CD4-positive, alpha-beta T cell (primary cell): ENCODE measurements at places on chromosomes 7 and 10.

DNA sequence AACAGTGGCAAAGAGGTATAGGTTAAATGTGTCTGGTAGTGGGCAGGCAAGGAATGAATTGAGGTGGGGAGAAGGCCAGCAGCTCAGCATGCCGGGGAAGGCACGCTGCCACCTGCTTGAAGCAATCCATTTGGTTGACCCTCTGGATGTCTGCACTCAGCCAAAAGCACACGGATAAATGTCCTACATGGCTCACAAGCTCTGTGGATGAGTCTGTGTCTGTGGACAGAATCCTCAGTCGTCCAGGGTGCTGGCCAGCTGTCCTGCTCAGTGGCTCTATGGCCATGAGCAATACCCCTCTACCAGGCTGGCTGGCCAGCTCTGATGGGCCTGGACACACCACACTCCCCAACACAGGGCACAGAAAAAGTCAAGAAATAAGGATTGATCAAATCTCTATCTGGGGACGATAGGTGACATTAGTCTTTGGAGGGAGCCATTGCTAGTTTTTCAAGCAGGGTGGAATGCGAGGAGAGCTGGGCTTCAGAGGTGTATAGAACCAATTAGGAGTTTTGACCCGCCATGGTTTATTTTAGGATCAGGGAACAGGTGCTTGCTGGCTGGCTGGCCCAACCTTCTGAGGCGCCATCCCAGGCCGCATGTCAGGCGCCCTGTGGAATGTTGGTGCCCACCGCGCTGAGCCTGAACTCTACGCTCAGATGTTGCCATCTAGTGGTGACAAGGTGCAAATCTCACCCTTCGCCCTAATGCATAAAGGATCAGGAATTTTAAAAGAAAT, 493.4 kb downstream of the TNS3 start:
- no peak overlapping the region for H3K27ac ChIP-seq
- H3K4me1 ChIP-seq: peaks cover 3% of the 10 kb centered on the region
- peaks cover 4% of the 10 kb centered on the region for H3K27me3 ChIP-seq

DNA sequence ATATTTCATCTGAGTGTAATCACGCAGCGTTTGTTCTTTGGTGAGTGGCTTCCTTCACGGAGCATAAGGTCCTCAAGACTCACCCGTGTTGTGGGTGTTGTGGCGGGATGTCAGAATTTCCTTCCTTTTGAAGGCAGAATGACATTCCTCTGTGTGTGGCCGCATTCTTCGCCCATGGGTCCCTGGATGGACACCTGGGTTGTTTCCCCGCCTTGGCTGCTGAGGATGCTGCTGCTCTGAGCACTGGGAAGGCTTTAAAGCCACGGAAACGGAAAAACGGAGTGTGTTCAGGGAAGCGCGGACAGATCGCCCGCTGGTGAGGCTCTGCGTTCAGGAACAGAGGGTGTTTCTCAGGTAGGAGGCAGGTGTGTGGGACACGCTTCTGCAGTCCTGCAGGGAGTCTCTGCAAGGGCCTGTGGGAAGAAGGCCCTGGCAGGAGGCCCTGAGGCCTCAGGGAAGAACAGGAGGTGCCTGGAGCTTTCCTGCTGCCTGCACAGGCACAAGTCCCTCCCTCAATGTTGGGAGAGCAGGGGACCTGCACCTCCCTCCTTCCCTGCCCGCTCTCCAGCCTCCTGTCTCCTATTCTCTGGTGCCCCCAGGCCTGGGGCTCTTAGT, 35.7 kb upstream of the SHH start:
- H3K36me3 ChIP-seq: no peaks in the 10 kb centered on the region
- H3K4me3 ChIP-seq: no peak overlapping the region
- peaks cover 4% of the 10 kb centered on the region for H3K27me3 ChIP-seq
- no peak overlapping the region for H3K27ac ChIP-seq
- DNase-seq: no peak

GRCh38 chr10:34254596-34254995, 560.5 kb downstream of the PARD3 start:
- H3K27me3 ChIP-seq: no peaks in the 10 kb centered on the region
- H3K36me3 ChIP-seq: no peaks in the 10 kb centered on the region
- H3K4me3 ChIP-seq: no peak overlapping the region
- no peak overlapping the region for H3K27ac ChIP-seq
- no peak for DNase-seq
- H3K4me1 ChIP-seq: no peaks in the 10 kb centered on the region

- no peaks in the 10 kb centered on the region for H3K36me3 ChIP-seq
- no peak overlapping the region for H3K27ac ChIP-seq
- no peak for DNase-seq
- H3K27me3 ChIP-seq: no peaks in the 10 kb centered on the region
Measured at GRCh38 chr7:8684426-8684825, 251.0 kb downstream of the NXPH1 start.

GRCh38 chr10:6621536-6621935, 41.5 kb upstream of the PRKCQ start:
- H3K27ac ChIP-seq: no peak overlapping the region
- H3K4me1 ChIP-seq: no peaks in the 10 kb centered on the region
- no peak for DNase-seq

GRCh38 chr7:94243066-94243711, 151.5 kb upstream of the COL1A2 start:
- no peaks in the 10 kb centered on the region for H3K36me3 ChIP-seq
- DNase-seq: no peak
- no peaks in the 10 kb centered on the region for H3K4me1 ChIP-seq
- no peak overlapping the region for H3K4me3 ChIP-seq
- H3K27me3 ChIP-seq: no peaks in the 10 kb centered on the region

- no peak for DNase-seq
- H3K36me3 ChIP-seq: peaks cover 12% of the 10 kb centered on the region
- H3K27me3 ChIP-seq: no peaks in the 10 kb centered on the region
- no peak overlapping the region for H3K27ac ChIP-seq
- H3K4me3 ChIP-seq: no peak overlapping the region
Measured at GRCh38 chr10:15842556-15843169, 17.6 kb downstream of the MINDY3 start.

DNA sequence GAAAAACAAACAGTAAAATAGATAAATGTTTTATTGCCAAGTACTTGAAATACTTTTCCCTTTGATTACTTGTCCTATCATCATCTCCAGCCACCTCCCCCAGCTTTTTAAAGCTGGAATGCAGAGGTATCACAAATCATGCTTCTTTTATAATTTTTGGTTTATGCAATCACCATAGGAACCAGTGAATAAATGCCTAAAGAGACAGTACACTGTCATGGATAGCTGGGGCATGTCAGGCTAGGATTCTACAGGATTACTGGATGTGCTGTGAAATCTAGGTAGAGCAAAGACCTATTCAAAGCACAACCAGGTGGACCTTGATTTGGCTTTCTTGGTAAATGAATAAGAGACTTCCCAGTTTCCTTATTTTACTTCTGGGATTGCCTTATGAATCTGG, 158.6 kb downstream of the ELAPOR2 start:
- H3K4me3 ChIP-seq: no peak overlapping the region
- no peaks in the 10 kb centered on the region for H3K36me3 ChIP-seq
- no peak overlapping the region for H3K27ac ChIP-seq

DNA sequence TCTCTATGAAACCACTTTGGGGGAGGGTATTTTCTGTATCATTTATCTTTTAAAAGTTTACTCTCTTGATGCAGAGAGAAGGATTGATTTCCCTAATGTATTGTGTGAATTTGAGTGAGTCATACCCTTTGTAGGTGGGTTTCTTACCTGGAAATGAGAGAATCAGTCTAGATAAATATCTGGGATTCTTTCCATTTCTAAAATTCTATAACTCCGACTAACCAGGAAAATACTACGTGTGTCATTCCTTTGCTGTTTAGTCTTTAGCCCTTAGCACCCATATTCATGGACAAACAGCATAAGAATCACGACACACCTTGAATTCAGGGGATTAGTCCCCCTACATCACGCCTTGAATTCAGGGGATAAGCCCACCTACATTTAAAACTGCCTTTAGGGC, 139.1 kb downstream of the GATA3 start:
- H3K36me3 ChIP-seq: no peaks in the 10 kb centered on the region
- no peaks in the 10 kb centered on the region for H3K27me3 ChIP-seq
- no peak overlapping the region for H3K4me3 ChIP-seq
- no peak for DNase-seq

GRCh38 chr10:369684-370448, 234.6 kb downstream of the ZMYND11 start:
- H3K27ac ChIP-seq: no peak overlapping the region
- peaks cover 3% of the 10 kb centered on the region for H3K36me3 ChIP-seq
- H3K4me3 ChIP-seq: no peak overlapping the region

DNA sequence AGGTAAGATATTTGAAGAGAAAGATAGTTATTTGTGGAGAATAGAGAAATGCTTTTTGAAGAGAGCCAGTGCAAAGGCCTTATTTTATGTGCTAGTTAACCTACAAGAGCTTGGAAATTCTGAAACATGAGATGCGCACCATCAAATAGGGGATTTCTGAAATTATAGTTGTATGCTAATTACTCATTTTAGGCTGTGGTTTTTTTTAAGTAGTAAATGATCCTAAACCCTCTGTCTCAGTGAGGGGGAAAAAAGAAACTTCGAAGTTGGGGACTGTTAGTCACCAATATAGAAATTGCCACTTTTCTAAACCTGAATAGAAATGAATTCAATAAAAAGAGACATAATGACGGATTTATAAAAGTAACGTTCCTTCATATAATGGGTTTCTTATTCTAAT, 119.3 kb upstream of the MDFIC start:
- H3K27me3 ChIP-seq: no peaks in the 10 kb centered on the region
- no peaks in the 10 kb centered on the region for H3K36me3 ChIP-seq
- H3K4me1 ChIP-seq: no peaks in the 10 kb centered on the region
- H3K27ac ChIP-seq: no peak overlapping the region
- DNase-seq: no peak

DNA sequence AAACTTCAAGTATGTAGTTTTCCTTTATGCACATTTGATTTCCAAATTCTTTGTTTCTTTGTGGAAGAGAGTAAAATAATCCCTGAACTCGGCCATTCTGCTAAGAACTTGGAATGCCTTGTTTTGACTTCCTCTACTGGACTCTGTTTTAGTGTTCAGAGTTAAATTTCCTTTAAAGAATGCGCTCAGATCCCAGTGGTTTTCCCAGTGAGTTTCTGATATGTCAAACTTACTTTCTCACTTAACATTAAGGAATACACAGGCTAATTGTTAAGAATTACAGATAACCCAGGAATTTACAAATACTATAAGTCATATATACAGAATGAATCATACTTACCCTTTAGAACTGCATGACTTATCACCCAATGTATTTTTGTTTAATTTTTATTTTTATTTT, 1067.6 kb upstream of the CELF2 start:
- H3K27ac ChIP-seq: no peak overlapping the region
- no peaks in the 10 kb centered on the region for H3K36me3 ChIP-seq
- no peak overlapping the region for H3K4me3 ChIP-seq
- no peaks in the 10 kb centered on the region for H3K27me3 ChIP-seq

DNA sequence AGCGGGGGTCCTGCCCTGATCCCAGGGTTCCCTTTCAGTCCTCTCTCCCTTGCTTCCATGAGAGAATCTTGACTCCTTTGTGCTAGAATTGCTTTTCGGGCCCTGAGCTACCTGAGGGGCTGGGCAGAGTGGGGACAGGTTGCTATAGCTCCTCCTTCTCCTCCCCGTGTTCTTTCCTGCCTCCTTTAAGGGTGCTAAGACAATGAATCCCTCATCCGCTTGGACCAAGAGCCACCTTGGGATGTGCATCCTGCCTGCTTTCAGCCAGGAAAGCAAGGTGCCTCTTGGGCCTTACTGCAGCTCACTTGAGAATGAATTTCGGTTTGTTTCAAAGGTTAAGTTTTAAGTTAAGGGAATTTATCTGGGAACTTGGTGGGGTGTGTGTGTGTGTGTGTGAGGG, 53.6 kb downstream of the ADRA2A start:
- no peak overlapping the region for H3K27ac ChIP-seq
- H3K4me3 ChIP-seq: no peak overlapping the region
- no peaks in the 10 kb centered on the region for H3K36me3 ChIP-seq
- H3K27me3 ChIP-seq: no peaks in the 10 kb centered on the region
- H3K4me1 ChIP-seq: no peaks in the 10 kb centered on the region

DNA sequence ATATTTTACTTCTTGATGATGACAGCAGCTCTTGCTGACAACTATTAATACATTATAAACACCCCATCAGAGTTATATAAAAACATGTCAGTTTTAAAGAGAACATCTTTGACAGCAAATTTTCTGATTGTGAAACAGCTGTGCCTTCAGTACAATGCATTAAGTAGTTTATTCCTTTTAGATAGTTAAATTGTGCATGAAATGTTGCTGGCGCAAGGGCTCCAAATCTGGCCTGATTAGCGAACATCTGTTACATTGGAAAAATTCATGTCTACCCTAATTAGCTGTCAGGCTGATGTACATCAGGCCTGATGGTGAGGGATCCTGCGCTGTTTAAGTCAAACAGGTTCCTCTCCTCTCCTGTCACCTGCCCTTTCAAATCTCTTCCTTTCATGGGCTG, 171.9 kb upstream of the SP8 start:
- no peaks in the 10 kb centered on the region for H3K27me3 ChIP-seq
- no peaks in the 10 kb centered on the region for H3K4me1 ChIP-seq
- H3K4me3 ChIP-seq: no peak overlapping the region

- no peaks in the 10 kb centered on the region for H3K4me1 ChIP-seq
- no peaks in the 10 kb centered on the region for H3K36me3 ChIP-seq
- no peaks in the 10 kb centered on the region for H3K27me3 ChIP-seq
- DNase-seq: no peak
- H3K27ac ChIP-seq: no peak overlapping the region
Measured at GRCh38 chr7:26609532-26609931, 254.9 kb downstream of the SKAP2 start.

DNA sequence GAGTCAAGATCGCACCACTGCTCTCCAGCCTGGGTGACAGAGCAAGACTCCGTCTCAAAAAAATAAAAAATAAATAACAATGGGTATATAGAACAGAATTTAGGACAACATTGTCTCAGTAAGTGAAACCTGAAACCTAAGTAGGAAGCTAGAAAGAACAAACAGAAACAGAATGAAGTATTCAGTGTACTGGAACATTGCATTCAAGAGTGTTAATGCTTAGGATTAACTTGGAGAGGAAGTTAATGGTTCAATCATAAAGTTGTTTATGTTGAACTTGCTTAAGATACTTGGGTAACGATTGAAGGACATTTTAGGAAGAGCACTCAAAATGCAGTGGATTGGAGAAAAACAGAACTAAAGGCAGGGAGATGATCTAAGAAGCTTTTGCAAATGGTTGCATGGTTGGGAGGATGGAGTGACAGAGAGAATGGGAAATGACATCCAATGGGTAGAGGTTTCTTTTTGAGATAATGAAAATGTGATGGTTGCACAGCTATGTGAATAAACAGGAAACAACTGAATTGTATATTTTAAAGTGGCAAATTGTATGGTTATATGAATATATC, 233.7 kb downstream of the ADK start:
- no peak overlapping the region for H3K27ac ChIP-seq
- no peaks in the 10 kb centered on the region for H3K36me3 ChIP-seq
- no peaks in the 10 kb centered on the region for H3K4me1 ChIP-seq

GRCh38 chr10:11411926-11412545, 199.4 kb downstream of the USP6NL start:
- peaks cover 23% of the 10 kb centered on the region for H3K4me1 ChIP-seq
- no peak for DNase-seq
- H3K27me3 ChIP-seq: no peaks in the 10 kb centered on the region
- H3K4me3 ChIP-seq: no peak overlapping the region

DNA sequence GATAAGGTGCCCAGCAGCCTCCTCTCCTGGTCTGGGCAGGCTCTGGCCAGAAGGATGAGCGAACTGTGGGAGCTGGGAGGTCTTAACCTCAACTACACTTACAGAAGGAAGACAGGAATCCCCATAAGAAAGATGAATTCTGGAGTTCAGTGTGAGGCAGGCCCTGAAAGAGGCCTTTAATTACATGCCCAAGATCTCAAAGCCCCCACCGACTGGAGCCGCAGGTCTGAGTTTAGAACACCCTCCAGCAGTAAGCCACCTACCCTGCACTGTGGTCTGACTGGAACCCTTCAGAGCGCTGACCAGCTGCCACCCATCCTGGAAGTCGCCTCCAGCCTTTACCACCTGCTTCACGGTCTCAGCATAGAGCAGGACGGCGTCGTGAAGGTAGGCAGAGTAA, 28.2 kb upstream of the ACSL5 start:
- no peaks in the 10 kb centered on the region for H3K27me3 ChIP-seq
- no peaks in the 10 kb centered on the region for H3K36me3 ChIP-seq
- no peak for DNase-seq
